ENCODE measurements at places on chromosomes 6 and 20.

DNA sequence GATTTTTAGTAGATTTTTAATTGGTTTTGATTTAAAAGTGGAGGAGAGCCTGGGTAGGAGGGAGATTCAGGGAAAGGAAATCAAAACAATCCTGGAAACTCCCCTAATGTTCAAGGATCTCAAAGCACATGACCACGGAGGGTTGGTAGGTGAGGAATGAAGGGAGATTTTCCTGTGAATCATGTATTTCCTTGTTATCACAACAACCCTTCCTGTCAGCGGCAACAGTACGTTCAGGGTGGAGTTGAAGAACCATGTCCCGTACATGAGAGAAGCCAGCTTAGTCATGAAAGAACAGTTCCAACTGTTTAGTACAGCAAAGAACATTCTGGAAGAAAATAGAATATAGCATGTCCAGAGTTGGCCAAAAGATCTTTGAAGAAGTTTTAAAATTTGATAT lies 79.4 kb upstream of the SCAF8 start:
- no peak for DNase-seq

DNA sequence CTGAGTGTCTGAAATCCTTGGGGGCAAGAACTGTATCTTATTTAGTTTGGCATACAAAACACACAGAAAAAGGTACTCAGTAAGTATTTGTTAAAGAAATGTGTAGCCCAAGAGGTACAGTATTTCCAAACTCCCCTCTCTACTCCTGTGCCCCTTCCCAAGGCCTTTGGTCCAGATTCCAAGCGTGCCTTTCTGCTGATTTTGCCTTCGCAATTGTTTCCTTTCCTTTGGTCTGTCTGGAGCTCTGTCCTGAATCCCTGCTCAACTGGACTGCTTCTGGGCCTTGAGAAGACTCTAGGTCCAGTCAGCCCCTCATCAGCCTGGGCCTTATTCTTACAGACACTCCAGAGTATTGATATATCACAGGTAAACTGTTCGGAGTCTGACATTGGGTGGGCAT lies 122.2 kb upstream of the SYNCRIP start:
- no peak for DNase-seq

GRCh38 chr20:15930311-15931305 lies 642.6 kb downstream of the KIF16B start:
- DNase-seq = no peak

DNA sequence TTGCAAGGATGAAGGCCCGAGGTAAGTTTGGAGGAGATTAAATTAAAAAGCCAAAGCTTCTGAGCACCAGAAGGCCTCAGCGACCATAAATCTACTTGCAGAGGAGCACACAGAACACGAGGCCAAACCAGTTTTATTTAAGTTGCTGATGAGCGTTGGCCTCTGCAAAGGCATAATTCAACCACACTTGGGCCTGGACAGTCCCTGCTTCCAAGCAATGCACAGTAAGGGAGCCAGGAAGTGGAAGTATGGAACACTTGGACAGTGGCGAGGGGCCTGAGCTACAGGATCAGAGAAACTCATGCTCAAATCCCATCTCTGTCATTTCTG lies 92.8 kb downstream of the PTPRT start:
- no peak for DNase-seq

GRCh38 chr20:9532069-9532838 lies 17.9 kb downstream of the LAMP5 start:
- no peak for DNase-seq

DNA sequence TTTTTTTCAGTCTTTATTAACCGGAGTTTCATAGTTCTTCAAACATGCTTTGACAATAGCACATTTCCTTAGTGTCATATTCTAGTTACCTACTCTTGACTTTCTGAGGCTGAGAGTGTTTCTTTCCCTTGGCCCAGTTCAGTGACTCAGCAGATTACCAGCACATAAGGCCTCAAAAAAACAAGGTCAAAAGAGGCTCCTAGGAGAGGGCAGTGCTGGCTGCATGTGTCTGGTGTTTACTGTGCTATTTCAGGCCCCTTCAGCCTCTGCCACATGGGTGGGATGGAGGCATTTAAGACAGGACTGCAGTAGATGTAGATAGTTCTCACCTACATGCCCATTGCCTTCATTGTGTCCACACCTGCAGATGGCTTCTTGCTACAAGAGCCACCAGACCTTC lies 198.2 kb upstream of the SSTR4 start:
- DNase-seq = no peak

DNA sequence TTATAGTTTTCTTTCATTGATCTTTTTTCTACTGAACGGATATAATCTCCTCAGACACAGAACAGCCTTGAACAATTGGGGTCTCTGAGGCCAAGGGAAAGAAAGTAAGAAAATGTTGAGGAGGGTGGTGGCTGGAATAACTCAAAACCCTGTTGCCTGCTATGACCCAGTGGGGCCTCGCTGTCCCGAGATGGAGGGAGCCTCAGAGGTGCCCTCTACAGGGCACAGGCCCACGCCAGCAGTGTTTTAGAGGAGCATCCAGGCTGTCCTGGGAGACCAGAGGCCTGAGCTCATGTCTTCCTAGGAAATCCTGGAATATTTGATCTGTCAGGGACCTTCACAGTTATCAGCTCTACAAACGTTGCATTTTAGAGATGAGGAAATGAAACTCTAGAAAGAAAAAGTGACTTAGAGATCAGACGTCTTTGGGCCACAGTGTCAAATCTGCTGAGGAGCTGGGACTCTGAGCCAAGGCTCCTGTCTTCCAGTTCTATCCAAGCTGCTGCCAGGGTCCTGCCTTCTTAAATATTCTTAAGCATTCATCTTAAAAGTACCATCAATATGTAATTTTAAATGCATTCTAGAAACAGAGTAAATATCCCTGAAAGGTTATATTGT lies 26.3 kb downstream of the ALDH5A1 start:
- no peak for DNase-seq

- no peak for DNase-seq
Measured at GRCh38 chr6:159267165-159267564, 98.0 kb downstream of the FNDC1 start.

GRCh38 chr6:150435832-150436231 lies 67.0 kb downstream of the IYD start:
- DNase-seq = no peak

- no peak for DNase-seq
Measured at GRCh38 chr6:170110201-170111140, 180.4 kb downstream of the DLL1 start.

- DNase-seq = no peak
Measured at GRCh38 chr6:110013386-110013785, 35.3 kb downstream of the GPR6 start.

DNA sequence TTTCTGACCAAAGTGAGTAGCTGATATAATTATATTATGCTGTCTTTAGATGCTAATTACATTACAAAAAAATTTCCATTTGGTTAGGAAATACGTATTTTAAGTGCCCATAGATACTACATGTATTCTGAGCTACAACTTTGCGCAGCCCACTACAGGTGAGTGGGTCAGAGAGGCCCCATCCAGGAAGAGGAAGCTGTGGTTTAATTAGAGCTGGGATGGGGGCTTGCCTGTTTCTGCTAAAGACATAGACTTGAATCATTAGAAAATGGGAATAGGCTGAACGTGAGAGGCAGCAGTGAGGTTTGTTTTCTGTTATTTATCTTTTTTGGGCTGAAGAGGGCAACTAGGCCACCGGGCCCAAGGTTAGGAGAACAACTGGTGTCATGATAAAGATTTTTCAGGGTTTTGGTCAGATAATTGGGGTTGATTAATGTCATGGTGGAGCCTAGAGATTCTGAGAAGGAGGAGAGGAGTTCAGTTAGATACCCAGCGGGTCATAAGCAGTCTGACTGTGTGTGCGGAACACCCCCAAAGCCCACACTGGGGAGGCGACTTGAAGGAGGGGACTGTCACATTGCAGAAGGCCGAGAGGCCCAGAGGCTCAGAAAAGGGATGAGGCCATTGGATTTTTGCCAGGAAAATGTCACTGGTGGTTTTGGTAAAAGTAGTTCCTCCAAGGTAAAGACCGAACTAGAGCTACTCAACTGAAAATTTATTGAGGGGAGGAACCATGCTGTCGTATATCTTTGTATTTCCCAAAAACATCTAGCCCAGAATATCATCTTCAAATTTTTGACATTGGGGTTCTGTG lies 14.5 kb upstream of the IRF4 start:
- no peak for DNase-seq

DNA sequence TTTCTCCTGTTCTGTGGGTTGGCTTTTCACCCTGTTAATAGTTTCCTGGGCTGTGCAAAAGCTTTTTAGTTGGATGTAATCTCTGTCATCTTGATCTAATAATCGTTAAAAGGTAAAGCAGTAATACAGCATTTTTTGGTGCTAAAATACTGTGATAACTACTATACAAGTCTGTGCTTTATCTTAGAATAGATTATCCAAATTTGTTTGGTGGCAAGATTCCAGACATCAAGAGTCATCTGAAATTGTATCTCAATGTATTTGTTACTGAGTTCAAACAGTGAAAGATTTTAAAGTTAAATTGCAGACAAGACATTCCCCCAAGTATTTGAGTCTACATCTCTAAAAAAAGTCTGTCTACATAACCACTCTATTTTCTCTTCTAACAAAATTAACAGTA lies 18.8 kb downstream of the TBPL1 start:
- DNase-seq = no peak

DNA sequence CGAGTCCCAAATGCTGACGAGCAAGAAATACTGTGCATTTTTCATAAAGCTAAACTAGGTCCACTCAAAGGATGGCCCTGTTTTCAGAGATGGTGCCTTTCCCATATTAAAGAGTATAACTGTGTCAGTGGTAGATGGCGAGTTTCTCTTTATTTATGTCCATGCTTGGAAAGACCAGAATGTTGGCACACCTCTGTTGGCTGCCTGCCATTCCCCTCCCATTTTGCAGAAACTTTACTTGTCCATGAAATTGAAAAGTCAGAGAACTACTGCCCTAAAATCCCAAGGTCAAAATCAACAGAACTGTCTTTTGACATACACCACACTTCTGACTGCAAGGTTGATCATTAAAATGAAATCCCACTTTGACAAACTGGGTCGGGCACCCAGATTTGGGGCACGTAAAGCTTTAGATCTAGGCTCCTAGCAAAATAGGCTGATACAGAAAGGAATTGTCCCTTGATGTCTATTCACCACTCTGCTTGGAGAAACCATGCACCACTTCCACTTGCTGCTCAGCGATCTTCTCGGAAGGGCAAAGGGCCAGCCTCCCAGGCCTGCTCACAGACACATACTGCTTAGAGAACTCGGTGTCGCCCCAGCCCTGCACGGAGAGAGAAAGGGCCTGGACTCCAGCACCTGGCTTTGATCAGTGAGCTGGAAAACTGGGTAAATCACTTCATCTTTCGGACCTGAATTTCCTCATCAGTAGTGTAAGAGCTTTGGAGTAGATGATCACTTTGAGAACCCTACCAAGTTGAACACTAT lies 130.0 kb downstream of the AGPAT4 start:
- DNase-seq = no peak

DNA sequence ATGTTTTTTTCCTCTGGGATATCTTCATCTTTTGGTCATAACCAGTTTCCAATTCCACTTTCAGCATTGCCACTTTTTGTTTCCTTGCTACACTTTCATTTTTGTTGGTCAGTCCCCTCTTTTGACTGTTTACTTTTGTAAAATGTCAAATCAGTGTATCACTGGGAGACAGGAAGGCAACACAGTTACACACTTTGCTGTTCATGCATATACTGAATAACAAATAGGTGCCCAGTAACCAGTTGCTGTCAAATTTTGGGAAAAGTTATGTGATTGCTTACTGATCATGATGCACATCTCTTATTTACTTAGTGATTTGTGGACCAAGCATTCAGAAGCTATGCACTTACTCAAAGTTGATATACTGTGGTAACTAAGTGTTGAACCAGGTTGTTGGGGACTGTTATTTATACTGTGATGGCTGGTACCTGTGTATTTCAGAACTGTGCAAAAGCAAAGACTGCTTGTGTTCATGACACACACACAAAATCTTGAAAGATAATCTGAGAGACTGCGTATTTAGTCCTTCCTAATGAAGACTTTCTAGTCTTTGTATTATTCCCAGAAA lies 41.0 kb downstream of the ZNF292 start:
- DNase-seq = no peak

- DNase-seq = no peak
Measured at GRCh38 chr6:830667-831327, 137.9 kb upstream of the EXOC2 start.

DNA sequence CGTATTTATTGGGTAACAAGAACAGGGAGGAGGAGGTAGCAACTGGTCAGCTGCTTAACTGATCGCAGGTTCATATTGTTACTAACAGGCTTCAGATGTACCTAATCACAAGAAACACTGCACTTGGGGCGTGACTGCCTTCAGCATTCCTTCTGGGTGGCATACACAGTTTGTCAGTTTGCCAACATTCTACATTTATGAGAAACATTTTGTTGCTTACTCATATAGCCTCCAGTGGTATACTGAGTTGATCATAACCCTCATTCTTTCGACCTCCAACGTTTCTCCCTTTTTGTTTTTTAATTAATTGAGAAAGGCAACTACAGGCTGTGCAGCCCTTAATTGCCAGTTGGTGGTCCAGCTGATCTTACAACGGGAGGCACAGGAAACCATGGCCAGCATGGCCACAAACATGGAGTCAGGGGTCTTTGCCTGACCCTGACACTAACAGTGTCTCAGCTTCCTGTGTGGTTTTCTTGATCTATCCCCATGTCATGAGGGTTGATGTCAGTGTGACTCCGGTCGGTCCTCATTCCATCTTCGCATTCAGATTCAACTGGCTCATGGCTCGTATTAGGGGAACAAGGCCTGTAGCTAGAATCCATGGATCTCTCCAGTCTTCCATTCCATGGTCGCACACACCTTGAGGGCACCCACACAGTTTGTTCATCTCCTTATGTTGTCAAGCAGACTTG lies 9.4 kb downstream of the EPB41L2 start:
- no peak for DNase-seq

DNA sequence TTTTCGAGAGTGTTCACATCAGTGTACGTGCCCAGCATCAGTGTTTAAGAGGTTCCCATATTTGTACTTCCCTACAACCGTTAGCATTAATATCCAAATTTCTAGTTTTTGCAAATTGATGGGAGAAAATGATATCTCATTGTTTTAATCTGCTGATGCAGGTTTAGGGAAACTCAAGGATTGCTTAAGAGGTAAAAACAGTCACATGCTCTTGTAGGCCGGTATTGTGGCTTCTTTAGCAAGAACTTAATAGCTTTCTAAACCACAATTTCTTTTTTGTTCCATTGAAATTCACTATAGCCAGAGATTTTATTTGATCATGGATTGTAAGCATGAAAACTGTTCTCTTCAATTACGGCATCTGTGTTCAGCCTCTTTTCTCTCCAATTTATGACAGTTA lies 29.5 kb downstream of the BEND6 start:
- DNase-seq = no peak

- DNase-seq = no peak
Measured at GRCh38 chr6:152298055-152298647, 339.0 kb downstream of the SYNE1 start.

- DNase-seq = no peak
Measured at GRCh38 chr6:159312206-159312605, 143.0 kb downstream of the FNDC1 start.

DNA sequence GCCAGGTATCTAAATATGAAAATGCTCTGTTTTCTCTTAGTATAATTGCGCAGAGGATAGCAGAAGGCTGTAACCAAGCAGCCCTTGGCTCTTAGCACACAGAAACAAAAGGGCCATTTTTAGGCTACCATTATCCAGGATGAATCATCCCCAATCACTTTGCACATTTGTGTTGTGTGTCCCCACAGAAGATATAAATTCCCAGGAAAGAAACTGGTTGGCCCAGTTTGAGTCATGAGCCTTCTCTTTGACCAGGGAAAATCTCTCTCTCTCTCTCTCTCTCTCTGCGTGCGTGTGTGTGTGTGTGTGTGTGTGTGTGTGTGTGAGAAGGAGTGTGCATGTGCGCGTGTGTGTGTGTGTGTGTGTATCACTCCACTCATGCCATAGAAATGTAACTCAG lies 178.5 kb downstream of the FRK start:
- DNase-seq = no peak
